ENCODE measurements at places on chromosomes 4 and X.

GRCh38 chr4:1347410-1347864 is 429 bp downstream of the UVSSA start:
- peak; percentile 56 for DNase-seq

DNA sequence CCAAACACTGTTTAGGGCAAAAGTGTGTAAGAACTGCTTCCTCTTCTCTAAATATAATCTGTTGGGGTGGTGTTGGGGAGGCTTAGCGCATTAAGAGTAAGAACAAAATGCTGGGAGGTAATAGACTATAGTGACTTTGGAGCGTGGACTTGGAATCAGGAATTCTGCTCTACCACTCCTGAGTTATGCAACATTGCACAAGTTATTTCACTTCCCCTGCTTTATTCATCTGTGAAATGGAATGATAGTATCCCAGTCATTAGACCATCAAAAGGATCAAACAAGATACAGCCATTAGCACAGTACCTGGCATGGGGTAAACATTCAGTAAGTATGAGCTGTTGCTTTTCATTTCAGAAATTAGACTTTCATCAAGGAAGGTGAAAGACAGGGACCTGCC is 58.7 kb downstream of the IGFBP7 start:
- no peak for DNase-seq

DNA sequence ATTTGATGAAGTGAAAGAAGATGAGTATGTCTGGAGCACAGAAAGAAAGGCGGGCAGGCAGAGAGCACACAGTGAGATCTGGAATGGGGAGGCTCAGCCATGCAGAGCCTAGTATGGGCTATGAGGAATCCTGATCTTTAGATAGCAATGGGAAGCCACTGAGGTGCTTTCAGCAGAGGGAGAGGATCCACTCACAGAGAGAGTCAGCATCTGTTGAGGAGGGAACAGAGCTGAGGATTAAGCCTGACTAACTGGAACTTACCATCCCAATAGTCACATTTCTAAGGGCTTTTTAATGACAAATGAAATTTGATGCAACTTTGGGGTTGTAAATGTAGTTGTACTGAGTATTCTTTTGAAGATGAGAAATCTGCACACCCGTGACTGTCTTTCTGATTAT is 20.6 kb upstream of the FGFBP2 start:
- no peak for DNase-seq

DNA sequence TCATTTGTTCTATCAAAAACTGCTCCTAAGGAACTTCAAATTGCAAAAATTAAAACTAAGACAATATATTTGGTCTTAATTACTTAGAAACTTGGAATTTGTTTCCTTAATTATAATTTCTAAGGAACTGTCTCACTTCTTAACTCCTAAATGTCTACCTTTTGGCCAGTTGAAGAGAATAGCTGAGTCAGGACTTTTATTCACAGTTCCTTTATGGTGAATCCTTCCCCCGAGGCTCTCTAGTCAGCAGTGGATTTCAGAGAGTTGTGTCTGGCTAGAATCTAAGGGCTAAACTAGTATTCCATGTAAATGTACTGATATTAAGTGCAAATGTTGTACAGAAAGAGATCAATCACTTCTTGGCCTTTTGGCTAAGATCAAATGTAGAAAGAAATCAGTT is 69.3 kb downstream of the AMMECR1 start:
- no peak for DNase-seq

DNA sequence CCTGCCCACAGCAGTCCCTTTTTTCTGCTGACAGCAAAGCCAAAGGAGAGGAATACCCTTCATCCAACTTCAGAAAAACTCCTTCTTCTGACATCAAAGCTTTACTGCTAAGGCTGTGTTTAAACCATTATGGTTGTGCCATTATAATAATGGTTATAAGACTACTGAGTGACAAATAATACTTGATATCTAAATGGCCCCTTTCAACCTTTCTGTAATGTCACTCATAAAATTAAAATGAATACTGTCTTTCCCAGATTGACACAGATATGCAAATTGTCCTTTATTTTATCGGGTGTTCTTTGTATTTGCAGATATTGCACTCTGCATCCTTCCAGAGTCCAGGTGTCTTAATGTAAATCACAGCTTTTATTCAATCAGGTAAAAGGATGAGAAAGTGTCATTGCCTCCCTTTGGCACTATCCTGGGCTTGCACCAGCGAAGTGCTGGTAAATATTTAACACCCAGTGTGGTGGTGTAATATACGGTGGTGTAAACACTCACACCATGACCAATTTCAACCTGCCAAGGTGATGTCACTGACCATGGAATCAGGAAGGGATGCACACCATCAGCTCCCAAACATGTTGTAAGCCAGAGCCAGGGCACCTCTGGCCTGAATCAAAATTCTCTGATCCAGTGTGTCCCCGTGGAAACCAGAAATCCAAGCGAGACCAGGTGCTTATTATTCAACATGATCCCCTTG is 139.4 kb upstream of the TENM3 start:
- DNase-seq: no peak

DNA sequence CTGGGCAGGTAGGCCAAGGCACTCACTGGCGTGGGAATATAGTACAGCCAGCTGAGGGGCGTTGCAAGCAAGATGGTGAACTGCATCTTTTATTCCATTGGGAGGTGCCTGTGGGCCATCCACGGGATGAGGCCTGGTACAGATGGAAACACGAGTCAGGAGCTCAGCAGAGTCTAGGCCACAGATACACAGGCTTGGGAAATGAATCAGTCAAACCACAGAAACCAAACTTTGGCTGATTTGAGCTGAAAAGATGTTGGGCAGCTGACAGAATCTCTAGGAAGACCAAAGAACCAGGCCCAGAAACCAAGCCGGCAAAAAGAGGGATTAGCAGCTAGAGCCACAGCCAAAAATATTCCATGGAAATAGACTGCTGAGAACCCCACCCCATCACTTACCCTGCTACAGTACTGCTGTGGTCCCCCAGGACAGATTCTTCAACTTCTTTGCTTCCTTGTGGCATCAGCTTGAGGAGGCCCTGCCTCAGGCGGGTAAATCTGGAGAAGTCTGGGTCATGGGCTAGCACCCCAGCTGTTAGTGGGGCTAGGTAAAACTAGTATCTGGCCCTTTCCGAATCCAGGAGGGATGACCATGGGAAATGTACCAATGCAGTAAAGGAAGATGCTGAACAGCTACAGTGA is 75.4 kb downstream of the TMEM131L start:
- peak; percentile 43 for DNase-seq

DNA sequence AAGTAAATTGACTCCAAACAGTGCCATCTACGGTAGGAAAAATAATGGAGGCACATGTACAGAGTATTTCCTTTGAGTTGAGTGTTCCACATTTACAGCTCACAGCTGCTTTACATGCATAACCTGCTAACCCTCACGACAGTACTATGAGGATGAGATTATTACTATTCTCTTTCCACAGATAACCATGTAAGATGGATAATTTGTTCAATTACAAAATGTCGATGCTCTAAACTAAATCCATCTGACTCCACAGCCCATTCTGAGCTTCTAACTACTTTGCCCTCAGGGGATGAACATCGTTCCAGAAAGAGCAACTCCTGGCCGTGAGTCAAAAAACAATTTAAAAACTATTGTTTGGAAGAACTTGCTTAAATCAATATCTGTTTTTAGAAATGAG is 330.4 kb upstream of the NWD2 start:
- no peak for DNase-seq

GRCh38 chrX:129522184-129523078 is 859 bp downstream of the SMARCA1 start:
- peak; percentile 6 for DNase-seq

DNA sequence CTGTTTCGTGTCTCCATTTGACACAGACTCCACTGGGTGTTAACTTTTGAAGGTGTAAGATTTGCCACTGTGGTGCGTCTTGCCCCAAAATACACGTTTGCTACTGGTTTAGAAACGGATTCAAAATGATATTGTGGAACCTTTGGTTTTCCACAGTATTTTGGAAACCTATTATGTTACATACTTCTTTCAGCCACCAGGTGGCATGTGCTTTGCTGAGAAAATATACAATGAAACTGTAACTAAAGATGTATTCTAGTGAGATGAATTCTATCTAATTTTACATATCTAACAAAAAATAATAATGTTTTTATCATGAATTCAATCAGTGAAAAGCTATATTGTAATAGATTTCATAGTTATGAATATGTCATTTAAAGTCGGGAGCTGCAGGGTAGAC is 28.4 kb upstream of the SLITRK4 start:
- no peak for DNase-seq

- DNase-seq: no peak
Measured at GRCh38 chr4:152605641-152606335, 69.9 kb upstream of the FBXW7 start.

- DNase-seq: no peak
Measured at GRCh38 chr4:104592183-104592582, 97.5 kb upstream of the CXXC4 start.

GRCh38 chrX:154549766-154550165 is 2.3 kb downstream of the IKBKG start:
- DNase-seq: no peak

GRCh38 chr4:996997-997374 is 3.8 kb upstream of the SLC26A1 start:
- DNase-seq: no peak

DNA sequence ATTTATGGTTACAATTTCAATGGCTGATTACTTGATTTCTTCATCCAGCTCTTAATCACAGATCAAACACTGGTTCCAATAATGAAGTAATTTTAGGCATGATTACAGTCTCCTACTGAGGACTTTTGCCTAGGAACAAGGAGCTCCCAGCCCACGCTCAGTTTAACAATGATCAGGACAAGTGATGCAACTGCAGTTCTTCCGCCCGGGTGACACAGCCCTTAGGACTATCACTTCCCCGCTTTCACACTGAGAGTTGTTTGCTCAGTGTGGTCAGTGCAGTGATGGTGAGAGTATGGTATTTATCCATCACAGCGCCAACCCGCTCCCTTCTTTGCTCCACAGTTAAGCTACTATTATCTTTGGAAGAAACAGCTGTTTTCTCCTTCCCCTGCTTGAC is 203.2 kb upstream of the MBNL3 start:
- no peak for DNase-seq

- no peak for DNase-seq
Measured at GRCh38 chrX:26411045-26411444, 195.1 kb downstream of the MAGEB5 start.

- DNase-seq: no peak
Measured at GRCh38 chrX:37607243-37607642, 35.8 kb downstream of the LANCL3 start.

- DNase-seq: no peak
Measured at GRCh38 chr4:81595798-81596610, 124.3 kb upstream of the RASGEF1B start.

DNA sequence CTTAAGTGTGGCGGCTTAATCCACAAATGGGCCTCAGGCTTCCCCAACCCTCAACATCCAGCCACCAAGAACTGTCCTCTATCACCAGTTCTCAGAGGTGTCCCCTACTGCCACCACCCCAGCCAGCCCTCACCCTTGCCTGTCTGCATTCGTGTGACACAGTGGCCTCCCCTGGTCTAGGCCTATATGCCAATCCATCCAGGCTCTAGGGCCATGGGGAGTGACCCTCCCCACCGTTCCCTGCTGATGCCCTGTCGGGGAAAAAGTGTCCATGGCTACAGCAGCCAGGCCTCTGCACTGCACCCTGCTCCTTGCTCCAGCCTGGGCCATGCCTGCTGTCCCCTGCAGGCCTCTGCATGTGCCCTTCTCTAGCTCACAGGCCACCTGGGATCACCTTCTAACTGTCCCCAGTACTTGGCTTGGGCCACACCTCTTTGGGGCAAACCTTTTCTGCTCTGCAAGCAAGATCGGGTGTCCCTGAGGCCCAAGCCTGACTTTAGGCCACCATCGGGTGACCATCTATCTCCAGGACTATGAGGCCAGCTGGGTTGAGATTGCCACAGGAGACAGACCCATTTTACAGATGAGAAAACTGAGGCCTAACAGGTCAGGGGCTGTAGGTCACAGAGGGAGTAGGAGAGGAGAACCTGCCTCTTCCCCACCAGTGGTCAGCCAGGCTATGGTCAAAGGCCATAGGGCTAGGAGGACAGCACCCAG is 75.8 kb downstream of the JAKMIP1 start:
- DNase-seq: no peak

- DNase-seq: no peak
Measured at GRCh38 chr4:44616621-44617020, 34.8 kb downstream of the YIPF7 start.

GRCh38 chr4:2141762-2142451 is 82.8 kb downstream of the NAT8L start:
- peak; percentile 6 for DNase-seq

DNA sequence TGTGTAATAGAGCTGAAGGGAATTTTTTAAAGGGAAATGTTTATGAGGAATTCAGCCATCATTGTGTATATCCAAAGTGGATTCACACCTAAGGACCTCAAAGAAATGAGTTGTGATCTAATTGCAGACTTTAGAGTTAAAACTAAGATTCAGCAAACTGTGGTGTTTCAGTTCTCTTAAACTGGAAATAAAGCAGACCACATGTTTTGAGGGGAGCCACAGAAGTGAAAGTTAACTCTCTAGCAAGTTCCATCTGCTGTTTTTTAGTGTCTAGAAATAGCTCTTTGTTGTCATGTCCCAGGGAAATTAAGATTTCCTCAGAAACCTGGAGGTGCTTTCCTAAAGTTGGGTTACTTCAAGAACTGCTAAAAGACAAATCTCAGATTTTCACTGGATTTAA is 97.3 kb upstream of the DDX3X start:
- DNase-seq: no peak

GRCh38 chr4:7285244-7286094 is 93.1 kb downstream of the SORCS2 start:
- DNase-seq: no peak

Measured in stimulated activated CD4-positive, alpha-beta T cell treated with anti-CD3 and anti-CD28 coated beads, Interleukin-2, amount 100 ng/mL, for 24 hours (primary cell).